ENCODE measurements at places on chromosomes 6 and 20.
A peak's percentile ranks its signal among the peaks of the same experiment; 100 is the strongest.

DNA sequence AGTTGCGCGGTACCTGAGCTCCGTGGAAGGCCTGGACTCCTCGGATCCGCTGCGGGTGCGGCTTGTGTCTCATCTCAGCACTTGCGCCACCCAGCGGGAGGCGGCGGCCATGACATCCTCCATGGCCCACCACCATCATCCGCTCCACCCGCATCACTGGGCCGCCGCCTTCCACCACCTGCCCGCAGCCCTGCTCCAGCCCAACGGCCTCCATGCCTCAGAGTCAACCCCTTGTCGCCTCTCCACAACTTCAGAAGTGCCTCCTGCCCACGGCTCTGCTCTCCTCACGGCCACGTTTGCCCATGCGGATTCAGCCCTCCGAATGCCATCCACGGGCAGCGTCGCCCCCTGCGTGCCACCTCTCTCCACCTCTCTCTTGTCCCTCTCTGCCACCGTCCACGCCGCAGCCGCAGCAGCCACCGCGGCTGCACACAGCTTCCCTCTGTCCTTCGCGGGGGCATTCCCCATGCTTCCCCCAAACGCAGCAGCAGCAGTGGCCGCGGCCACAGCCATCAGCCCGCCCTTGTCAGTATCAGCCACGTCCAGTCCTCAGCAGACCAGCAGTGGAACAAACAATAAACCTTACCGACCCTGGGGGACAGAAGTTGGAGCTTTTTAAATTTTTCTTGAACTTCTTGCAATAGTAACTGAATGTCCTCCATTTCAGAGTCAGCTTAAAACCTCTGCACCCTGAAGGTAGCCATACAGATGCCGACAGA is 9.9 kb downstream of the HEY2 start:
- no peak for DNase-seq

- DNase-seq: no peak
Measured at GRCh38 chr6:11714116-11714797, 64.3 kb downstream of the ADTRP start.

GRCh38 chr20:906001-906520 is 10.1 kb downstream of the ANGPT4 start:
- DNase-seq: no peak

DNA sequence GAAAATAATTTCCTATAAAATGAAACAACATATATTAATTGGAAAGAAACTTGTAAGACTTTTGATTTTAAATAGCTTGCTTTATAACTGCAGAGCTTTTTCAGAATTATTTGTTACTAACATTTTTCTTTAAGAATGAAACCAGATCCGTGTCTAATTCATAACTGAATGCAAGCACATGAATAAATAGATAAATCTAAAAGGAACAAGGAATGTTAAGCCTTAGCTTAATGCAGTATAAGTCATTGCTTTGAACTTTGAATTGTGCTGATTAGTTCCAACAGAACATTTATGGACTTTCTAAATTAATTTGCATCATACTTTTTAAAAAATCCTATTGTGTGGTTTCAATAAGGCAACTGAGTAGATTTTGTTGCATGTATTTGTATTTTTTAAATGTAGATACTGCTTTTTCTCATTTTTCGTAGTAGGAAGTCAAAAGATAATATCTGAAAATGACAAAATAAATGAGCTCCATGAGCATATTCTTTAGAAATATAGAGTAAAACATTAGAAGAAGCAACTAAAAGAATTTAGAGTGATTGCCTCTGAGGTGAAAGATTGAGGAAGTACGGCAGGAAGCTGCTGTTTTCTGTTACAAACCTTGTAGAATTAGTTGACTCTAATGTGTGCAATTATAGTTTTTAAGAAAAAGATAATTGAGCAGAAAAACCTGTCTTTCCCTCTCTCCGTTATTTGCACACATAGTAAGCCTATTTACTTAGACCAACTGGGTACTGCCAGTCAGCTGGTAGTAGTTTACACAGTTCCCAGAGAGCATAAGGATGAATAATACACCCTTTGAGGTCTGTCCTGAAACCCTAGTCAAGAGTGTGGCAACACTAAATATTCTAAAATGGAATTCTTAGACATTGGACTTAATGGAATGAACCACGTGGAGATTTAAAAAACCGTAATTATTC is 32.6 kb upstream of the SLC35D3 start:
- DNase-seq: no peak

GRCh38 chr6:3247255-3248146 is 11.2 kb upstream of the PSMG4 start:
- peak; percentile 97 for DNase-seq

DNA sequence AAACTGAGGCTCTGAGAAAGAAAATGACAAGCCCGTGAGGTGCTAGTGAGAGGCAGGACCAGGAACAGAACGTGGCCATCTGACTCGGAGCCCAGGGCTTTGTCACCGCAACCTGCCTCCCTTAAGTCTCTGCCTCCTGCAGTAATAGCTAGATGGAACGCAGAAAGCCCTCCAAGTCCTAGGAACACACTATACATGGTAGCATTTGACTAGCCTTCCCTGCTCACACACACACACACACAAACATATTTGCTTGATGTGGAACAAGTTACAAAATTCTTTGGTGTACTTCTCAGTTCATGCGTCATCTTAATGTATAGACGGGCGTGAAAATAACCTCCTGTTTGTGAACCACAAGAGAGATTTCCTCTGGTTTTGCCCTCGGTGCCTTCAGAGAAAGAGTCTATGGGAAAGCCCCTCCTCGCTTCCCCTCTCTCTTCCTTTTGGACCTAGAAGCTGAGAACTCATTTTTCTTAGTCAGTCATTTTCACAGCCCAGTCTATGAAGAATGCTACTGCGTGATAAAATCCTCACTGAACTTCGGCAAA is 38.8 kb downstream of the C6orf52 start:
- DNase-seq: no peak

GRCh38 chr20:33443006-33443511 is 504 bp downstream of the SNTA1 start:
- no peak for DNase-seq

DNA sequence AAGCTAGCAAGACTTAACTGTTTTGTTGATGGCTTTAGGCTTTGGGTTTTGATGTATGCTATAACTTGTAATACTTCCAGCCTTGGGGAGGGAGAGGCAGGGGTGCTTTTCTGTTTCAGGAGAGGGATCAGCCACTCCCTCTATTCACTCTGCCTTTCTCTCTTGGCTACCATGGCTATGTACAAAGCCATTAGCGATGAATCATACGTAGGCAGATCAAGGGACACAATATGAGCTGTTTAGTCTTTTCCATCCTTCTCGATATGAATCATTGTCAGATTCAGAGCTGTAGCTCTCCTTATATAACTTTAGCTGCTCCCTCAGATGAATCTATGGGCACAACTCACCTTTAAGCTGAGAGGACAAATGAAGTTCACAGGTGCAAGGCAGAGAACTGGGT is 230.6 kb downstream of the TSHZ2 start:
- DNase-seq: no peak

GRCh38 chr6:155448668-155449449 is 6.8 kb downstream of the NOX3 start:
- no peak for DNase-seq

- DNase-seq: no peak
Measured at GRCh38 chr6:7891078-7891872, 19.3 kb downstream of the TXNDC5 start.

DNA sequence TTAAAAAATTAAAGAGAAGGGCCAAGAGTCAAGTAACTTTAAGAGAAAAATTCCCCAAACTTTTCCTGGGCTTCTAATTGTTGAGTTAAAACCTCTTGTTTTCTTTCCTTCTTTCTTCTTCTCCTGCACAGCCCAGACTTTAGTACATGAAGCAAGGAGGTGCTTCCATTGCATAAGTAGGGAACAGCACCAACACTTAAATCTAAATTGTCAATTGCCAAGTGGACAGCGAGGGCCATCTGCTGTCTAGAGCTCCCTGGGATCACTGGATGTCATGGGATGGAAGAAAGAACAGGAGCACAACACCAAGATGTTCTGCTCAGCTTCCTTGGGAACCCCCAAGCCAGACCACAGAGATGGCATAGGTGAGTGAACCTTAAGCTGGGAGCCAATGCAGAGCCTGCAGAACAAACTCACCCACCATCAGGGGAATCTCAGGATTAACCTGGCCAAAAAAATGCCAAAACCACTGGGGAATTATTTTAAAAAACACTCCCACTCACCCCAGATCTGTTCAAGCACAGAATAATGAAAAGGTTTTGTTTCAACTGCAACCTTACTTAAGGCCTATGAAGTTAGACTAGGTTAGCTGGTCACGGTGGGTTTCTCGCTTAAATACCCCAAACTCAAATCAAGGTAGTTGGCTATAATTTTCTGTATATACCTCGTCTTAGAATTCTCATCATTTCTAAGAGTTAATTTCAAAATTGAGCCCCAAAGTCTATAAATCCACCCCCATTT is 67.8 kb downstream of the TNFRSF21 start:
- DNase-seq: no peak

DNA sequence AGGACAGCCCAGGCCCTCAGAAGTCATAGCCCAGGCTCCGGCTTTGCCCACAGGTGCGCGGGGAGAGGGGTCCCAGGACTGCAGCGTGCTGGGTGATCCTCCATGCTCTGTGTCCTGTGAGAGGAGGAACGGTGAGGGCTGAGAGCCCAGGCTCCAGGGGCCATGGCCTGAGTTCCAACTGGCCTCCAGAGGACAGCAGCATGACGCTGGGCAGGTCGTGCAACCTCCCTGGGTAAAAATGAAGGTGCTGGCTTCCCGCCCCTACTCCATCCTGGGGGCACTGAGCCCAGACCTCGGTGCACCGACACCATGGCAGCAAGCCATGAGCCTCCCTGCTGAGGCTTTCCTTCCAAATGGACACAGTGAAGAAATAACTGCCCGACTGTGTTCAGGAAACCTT is 305.4 kb downstream of the TAF4 start:
- DNase-seq: no peak

GRCh38 chr6:143490775-143491174 is 20.7 kb downstream of the FUCA2 start:
- DNase-seq: no peak

GRCh38 chr6:50961611-50962010 is 142.9 kb downstream of the TFAP2B start:
- DNase-seq: no peak

GRCh38 chr6:7267466-7268091 is 45.4 kb downstream of the SSR1 start:
- DNase-seq: peak; percentile 98

GRCh38 chr20:50196248-50196647 is 5.6 kb downstream of the CEBPB start:
- no peak for DNase-seq

DNA sequence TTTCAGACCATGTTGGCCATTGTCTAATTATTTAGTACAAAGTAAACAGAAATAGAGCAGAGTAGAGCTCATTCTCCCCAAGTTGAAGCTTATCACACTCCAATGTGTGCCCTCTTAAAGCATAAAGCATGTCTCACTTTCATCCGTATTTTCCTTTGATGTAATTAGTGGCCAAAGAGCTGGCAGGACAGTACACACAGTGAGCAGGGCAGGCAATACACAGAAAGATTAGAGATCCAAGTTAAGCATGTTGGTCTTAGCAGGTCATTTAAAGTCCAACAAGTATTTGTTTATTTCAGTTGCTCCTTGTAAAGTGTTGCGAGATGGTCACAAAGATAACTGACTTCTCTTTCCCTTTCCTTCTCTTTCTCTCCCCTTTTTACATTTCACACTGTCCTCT is 47.2 kb downstream of the RFX6 start:
- no peak for DNase-seq

GRCh38 chr6:82737965-82738364 is 327.7 kb downstream of the UBE3D start:
- no peak for DNase-seq

DNA sequence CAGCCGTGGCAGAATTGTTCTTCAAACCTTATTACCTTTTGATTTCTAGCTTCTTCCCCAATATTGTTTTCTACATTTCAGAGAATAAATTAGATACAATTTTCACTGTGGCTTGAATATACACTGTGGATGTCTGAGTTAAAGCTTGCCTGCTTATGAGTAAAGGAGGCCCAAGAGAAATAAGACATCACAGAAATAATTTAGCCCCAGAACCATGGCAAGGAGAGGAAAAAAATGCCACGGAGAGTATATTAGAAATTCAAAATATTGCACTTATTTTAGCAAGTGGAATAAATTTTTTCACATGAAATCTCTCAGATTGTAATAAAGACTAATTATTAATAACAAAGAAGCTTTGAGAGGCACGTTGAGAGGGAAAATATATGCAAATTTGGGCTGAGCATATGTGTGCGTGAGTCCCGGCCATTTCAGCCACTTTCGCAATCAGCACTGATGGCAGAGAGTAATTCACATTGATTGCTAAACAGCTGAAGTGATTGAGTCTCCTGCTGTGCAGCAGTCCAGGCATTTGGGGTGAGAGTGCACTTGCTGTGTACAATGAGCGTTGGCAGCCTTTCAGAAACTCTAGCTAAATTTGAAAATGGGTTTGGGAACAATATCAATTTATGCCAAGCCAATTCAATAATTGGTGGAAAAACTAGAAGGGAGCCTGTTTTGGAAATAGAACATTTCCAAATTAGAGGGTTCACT is 596.0 kb downstream of the EPM2A start:
- DNase-seq: no peak

GRCh38 chr20:9032758-9033157 is 36.1 kb upstream of the PLCB4 start:
- peak; percentile 15 for DNase-seq

- peak; percentile 40 for DNase-seq
Measured at GRCh38 chr20:10476319-10476724, 41.2 kb downstream of the SLX4IP start.

GRCh38 chr20:44598423-44599305 is 16.3 kb downstream of the PKIG start:
- peak; percentile 32 for DNase-seq

GRCh38 chr20:63456429-63457284 is 15.8 kb downstream of the KCNQ2 start:
- DNase-seq: no peak

DNA sequence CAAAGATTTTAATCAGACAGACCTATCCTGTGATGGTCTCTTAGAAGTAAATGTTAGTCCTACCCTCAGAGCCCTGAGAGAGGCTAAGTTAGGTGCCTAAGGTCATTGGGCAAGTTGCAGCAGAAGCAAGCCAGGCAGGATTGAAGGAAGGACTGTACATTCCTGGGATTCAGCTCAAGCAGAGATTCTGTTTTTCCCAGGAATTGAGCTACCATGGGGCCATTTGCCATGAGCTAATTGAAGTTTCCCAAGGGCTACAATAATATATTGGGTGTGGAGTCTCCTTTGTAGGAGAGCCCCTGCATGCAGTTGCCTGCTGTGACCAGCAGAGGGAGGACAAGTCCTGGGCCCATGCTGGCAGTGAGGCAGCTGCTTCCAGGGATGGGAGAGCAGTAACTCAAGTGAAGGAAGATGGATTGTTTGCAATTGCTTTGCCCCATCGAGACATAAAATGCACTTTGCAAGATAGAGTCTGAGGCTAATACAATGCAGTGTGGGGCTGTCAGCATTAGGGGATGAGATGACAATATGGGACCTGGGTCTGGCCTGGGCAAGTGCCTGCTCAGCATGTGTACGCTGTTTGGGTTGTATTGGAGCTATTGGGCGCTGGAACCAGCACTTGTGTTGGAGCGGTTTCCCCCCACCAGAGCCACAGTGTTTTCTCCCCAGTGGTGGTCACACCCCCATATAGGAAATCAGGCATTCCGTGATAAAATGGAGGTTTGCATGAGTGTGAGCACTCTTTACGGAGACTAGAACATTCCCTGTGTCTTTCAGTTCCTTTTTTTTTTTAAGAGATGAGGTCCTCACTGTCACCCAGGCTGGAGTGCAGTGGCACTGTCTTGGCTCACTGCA is 27.9 kb downstream of the DNMT3B start:
- DNase-seq: peak; percentile 62

- DNase-seq: no peak
Measured at GRCh38 chr6:141451181-141451510, 681.6 kb upstream of the GJE1 start.

GRCh38 chr6:46103441-46104115 is 26.2 kb upstream of the ENPP4 start:
- no peak for DNase-seq
